ENCODE measurements at places on chromosomes 6 and 20.

GRCh38 chr6:53864781-53865180, 70.0 kb downstream of the LRRC1 start:
- DNase-seq = no peak

GRCh38 chr6:22350109-22350508, 53.3 kb upstream of the PRL start:
- DNase-seq = no peak

DNA sequence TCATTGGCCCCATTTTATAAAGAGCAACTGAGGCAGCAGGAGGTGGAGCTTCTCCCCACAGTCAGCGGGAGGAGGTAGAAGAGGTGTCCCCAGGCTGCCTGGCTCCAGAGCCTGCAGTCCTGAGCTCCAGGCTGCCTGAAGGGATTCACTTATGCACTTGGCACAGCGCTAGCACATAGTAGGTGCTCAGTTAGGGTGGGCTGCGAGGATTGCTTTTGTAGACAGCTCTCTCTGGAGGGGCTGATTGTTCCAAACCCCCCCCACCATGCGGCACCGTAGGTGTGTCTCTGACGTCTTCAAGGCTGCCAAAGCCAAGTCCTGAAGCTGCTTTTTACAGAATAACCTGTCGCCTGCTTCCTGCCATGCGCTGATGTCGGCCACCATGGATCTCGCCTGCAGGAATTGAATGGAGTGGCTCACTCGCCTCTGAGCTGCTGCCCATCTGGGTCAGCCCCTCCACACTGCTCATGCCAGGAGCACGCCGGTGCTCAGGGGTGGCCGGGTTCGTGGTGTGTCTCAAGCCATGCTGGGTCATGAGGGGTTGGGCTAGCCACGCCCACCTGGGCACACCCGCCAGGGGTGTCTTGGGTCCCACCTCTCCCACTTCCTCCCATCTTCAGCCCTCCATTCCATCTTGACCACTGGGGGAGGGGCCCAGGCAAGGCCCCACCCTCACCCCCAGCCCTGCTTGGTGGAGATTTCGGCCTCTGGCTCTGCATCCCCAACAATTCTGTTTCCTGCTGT, 59.8 kb downstream of the BCAS4 start:
- no peak for DNase-seq

DNA sequence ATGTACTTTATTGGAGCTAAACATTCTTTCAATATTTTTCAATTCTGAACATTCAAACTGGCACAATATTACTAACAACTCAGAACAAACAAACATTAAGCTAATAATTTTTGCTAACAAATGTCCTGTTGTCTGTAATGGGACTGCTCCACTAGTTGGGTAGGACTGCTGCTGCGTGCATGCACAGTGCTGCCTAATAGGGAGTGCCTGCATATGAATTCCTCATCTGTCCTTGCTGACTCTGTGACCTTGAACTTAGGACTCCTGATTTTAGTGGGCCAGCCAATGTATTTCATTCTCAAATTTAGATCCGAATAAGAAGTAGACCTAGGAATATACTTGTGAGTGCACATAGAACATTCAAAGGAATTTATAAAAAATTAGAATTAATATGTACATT, 196.5 kb upstream of the RAB32 start:
- no peak for DNase-seq

DNA sequence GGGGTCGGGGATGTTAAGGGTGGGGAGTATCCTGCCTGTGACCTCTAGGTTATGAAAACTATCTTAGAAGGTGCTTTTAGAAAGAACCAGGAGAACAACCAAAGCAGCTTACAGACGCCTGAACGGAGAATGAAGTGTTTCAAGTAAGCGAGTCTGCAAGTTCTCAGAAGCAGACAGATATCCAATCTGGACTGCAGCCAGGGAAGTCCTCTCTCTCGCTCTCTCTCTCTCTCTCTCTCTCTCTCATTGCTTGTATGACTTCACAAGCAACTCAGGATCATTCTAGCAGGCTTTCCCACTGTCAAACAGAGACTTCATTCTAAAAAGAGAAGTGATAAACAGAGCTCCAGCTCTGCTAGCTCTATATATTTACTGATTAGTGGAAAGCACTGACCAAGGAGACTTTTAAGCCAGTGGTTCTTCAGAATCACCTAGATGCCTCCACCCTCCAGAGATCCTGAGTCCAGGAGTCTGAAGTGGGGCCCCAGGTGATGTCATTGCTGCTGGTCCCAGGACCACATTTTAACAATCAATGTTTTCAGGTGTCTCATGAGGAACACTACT, 6.0 kb downstream of the TCF21 start:
- DNase-seq = no peak

DNA sequence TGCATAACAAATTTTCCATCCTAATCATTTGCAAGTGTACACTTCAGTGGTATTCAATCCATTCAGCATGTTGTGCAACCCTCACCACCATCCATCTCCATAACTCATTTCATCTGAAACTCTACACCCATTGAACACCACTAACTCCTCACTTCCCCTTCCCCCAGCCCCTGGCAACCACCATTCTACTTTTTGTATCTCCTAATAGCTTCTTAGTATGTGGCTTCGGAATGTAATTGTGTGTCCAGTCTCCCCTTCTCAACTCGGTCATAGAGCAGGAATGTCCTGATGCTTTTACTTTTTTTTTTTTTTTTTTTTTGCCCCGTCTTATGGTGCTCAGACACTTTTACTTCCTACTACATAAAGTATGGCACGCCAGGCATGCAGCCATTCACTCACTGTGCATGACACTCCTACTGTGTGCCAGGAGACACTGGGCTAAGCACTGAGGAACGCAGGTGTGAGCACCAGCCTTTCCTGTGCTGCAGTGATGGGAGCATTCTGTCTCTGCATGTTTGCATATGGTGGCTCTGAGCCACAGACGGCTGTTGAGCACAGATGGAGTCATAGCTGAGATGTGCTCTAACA, 15.3 kb downstream of the HCK start:
- DNase-seq = no peak

DNA sequence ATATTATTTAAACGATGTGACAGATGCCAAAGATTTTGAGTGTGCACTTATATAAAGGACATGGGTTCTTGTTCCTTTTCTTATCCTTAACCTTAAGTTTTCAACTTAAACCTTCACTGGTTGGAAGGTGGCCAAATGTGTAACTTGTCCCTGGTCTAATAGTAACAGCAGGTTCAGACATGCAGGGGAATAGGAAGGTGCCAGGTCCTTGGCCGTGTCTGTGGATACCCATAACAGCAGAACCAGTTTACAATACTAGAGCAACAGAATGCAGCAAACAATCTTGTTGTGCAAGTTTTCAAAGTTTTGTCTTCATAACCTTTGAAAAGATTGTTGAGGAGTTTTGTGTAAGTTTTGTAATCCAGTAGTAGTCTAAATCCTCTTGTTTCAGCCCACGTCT, 4.4 kb downstream of the MYB start:
- no peak for DNase-seq

Measured in SK-N-MC (cell line).